Activated CD8-positive, alpha-beta memory T cell treated with anti-CD3 and anti-CD28 coated beads, Interleukin-2, amount 10 ng/mL, durations not matched to agents 7 days and 5 days (primary cell): ENCODE measurements at places on chromosomes 16 and 17. TPM values are rescaled to one million over a fixed set of nuclear protein-coding genes. Genes with fewer than 3 reads are reported as not detected.

- DNase-seq: no peak
Observed at GRCh38 chr16:50276801-50277555, 10.6 kb downstream of the ADCY7 start.

DNA sequence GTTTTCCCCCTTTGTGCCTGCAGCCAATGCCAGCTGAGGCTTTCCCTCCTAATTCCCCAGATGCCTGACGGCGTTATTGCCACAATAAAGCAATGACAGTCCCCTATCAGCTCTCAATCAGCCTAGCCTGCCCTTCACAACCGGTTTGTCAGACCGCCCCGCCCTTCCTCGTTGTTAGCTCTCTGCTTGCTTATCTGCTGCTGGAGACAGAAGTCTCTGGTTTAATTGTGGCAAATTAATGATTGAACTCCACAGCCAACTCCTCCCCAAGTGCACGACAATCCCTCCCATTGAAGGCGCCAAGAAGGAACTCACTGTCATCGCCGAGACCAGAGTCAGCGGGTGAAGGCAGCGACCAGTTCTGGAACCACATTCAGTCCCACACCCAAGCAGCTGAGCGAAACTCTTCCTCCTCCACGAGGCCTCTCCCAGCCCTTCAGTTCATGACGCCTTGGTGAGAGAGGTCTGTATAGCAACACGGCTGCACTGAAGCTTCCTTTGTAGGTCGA is 474.4 kb downstream of the SLC39A11 start:
- DNase-seq: peak; percentile 42

DNA sequence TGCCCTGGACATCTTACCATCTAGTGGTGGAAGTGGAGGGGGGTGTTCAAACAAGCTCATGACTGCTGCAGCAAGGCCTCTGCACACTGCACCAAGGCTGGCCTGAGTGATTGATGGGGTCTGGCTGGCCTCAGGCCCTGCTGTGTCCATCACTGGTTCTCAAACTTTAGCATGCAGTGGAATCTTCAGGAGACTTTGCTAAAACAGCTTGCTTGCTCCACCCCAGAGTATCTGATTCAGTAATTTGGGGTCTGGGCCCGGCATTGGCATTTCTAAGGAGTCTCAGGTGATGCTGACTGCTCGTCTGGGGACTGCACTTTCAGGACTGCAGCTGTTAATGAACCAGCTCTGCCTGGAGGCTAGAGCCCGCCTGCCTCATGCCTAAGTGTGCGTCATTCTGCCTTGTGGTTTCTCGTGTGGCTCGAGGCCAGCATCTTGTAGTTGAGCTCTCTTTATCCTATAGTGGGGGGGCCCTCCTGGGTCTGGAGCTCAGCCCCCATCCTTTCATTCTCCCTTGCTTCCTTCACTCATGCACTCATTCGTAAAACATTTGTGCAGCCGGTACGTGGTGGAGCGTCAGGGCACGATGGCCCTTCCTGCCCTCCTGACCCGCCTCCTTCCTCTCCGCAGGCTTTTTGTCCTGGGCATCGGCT is 4.1 kb downstream of the MGAT5B start:
- DNase-seq: no peak

DNA sequence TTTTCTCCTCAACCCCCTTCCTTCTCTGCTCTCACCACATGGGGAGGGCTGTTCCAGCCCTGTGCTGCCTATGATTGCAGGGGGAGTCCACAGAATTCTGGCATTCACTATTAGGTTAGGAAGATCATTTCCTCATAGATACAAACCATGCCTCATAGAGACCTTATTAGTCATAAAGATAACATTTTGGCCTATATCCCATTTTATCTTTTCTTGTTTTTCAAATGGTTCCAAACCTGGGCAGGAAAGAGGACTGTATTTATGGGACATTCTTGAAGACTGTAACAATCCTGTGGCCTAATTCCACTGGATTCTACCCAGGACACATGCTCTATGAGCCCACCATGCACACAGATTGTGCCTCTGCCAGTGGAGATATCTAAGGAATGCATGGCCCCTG is 51.7 kb downstream of the ASIC2 start:
- DNase-seq: no peak

DNA sequence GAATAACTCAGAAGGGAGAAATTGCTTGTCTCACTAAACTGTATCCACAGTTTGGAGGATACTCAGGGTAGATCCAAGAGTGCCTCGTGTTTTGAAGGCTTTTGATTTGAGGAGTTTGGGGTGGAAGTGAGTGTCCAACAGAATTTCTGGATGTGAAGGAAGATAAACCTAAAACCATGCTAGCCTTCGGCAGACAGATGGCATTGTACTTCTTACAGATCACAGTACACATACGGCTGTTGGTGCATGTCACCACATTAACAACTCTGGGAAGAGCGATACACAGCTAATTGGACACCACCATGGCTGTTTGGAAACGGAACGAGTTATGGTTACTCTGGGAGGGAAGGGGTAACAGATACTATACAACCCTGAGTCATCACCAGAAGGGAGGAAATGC is 420.4 kb downstream of the GRIN2A start:
- no peak for DNase-seq

DNA sequence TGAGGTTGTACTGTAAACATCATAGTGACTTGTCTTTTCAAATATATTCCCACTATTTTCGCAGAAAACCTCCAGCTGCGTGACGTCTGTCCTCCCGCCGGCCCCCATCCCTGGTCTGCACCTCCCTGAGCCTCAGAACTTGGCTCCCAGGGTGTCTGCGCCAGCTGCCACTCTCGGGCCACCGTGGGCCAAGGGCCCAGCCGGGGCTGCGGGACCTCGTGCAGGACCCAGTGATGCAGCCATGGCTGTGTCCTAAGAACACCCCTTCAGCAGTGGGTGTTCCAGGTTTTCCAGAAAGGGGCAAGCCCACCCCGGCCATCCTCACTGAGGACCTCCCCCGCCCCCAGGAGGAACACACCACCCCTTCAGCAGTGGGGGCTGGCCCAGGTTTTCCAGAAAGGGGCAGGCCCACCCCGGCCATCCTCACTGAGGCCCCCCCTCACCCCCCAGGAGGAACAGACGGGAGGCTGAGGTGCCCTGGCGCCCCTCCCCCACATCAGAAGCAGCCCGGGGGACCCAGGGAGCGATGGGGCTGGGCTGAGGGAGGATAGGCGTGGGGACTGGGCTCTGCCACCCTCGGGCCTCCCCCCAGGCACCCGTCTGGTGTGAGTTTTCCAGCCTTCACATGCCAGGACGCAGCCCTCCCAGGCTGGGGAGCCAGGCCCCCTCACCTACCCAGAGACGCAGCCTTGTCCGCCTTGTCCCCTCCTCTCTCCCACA is 12.2 kb upstream of the ZFPM1 start:
- DNase-seq: no peak

- DNase-seq: no peak
Observed at GRCh38 chr16:77761204-77761603, 27.2 kb upstream of the VAT1L start.

DNA sequence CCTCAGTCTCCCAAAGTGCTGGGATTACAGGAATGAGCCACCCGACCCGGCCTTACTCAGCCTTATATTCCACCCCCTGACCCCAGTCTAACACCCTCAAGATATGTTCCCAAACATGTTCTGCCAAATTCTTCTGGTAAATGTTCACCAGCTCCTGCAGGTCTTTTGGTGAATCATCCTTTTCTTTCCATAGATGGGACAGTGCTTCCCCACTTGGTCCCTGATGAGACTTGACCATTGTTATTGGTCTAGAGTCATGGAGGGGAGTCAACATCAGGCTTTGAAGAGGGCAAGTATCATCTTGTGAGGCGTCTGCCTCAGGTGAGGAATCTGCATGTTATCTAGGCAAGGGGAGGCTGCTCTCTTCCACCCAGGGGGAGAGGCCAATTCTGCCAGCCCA is 10.4 kb upstream of the RUNDC3A start:
- no peak for DNase-seq

DNA sequence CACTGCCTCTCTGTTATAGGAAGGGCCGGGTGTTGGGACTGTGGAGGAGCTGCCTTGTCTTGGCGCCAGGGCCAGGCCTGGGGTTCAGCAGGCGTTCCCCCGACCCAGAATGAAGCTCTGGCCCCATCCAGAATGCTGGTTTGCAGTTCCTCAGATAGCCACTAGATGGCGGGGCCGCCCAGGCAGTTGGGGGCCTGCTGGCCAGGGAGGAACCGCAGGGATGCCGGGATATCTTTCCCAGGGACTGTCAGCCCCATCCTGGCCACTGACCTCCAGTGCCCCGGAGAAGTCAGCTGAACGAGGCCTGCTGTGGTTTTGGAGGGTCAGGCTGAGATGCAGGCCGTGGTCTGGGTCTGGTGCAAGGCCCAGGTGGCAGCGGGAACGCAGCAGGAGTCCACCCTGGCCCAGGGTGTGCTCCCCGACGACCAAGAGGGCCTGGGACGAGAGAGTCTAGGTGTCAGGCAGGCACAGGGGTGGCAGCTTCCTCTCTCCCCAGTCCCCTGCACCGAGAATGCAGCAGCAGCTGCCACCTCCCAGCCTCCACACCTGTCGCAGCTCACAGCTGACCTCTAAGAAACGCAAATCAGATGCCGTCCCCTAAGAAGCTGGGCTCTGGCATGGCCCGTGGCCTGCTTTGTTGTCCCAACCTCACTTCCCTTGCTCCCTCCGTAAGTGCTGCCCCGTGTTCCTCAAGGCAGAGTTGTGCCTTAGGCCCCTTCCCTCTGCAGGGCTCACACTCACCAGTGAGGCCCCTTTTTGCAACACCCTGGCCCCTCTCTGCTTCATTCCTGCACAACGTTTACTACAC is 51.2 kb downstream of the RMI2 start:
- DNase-seq: peak; percentile 71

- DNase-seq: no peak
Observed at GRCh38 chr16:84308120-84308519, 13.4 kb downstream of the WFDC1 start.

- DNase-seq: no peak
Observed at GRCh38 chr17:60743799-60744198, 66.1 kb downstream of the BCAS3 start.

- no peak for DNase-seq
Observed at GRCh38 chr17:71699907-71700306, 420.9 kb upstream of the SOX9 start.

DNA sequence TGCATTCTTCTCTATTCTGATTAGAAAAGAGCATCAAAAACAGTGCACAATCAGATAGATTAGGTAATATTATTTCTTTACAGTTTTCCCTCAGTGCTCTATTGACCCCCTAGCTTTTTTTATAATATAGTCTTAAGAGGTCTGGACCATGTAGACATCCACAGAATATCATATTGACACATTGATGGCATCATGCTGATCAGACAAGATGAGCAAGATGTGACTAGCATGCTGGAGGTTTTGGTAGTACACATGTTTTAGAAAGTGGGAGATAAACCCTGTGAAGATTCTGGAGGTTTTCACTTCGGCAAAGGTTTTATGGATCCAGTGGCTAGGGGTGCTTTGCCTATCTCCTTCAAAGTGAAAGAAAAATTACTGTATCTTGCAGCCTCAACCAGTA is 2.8 kb upstream of the ABCA8 start:
- no peak for DNase-seq

DNA sequence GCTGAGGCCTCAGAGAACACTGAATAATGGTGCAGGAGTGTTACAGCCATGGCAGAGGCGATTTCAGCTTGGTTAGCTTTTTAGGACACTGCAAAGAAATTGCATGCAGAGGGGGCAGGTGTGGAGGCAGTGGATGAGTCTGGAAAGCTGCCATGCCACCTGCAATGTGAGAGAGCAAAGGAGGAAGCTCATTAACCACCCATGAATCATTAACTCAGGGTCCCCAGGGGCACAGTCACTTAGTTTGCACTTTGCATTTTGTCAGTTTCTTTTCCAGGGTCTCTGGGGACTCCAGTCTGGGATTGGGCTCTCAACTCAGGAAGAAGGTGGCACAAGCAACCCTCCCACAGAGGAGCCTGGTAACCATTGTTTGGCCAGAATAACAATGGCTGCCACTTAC is 132.9 kb downstream of the USP31 start:
- DNase-seq: no peak

DNA sequence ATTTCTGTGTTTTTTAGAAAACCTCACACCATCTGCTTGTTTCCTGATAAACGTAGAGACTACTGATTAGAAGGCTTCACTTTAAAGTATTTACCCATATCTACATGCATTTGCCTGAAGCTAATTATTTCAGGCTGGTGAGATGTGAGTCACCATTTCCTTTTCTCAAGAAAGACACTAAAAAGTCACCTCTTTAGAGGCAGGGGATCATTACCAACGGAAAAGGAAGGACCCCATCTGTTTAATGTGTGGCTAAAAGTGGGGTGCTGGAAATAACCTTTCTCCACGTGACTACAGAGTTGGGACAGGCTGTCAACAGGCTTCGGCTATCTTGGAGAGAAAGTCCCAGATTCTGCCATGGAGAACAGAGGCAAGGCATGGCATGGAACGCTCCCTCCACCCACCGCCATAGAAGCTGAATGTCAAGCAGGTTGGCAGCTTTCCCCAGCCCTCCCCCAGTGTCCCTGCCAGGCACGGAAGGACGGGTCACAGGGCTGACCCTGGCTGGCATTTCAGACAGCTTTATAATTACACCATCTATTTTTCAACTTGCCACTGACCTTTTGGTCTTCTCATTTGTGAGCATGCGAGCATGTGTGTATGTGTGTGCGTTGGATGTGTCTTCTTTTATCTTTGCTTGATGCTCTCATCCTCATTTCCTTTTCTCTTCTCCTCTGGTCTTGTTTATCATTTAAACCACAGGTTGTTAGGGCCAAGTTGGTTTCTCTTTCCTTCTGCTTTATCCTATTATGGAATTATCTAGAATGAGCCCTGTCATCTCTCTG is 157.0 kb downstream of the CPPED1 start:
- DNase-seq: peak; percentile 47

DNA sequence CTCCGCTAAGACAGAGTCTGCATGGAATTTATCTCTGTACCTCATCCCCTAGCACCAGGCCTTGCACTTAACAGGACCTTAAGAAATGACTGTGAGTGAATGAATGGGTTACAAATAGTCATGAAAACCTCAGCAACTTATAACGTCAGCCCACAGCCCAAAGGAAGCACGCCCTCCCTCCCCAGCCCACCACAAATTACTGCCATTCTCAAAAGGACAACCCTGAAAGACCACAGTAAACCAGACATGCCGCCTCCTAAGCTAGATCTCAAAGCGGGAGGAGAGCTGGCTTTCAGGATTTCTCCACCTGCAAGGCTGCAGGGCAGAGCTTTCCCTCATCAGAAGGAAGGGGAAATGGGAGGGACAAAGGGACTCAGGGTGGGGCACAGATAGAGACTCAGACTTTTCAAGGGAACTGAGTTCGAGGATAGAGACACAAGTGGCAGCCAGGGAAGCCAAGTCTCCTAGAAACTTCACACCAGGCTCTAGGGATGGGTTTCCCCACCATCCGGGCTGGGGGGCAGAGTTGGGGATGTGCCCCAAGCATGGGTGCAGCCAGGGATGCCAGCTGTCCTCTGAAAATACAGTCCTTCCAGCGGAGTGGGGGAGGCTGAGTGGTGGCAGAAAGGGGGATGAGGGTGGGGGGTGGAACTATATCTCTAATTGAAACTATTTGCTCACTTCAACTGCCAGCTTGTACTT is 56.7 kb downstream of the PLXDC1 start:
- DNase-seq: peak; percentile 89

GRCh38 chr17:42337442-42337841 is 49.1 kb downstream of the STAT5A start:
- DNase-seq: peak; percentile 95

- DNase-seq: peak; percentile 74
Observed at GRCh38 chr17:56908001-56908542, 5.8 kb downstream of the TRIM25 start.

GRCh38 chr16:48256579-48257177 is 9.3 kb upstream of the ABCC11 start:
- DNase-seq: no peak

Gene CYGB
- total RNA-seq: not detected

Gene MGAT5B
- total RNA-seq: 0.18 TPM

Gene TM4SF5
- not detected for total RNA-seq

Gene TP53TG3D
- total RNA-seq: 0.45 TPM

Gene ANKFY1
- 63.8 TPM for total RNA-seq

Gene CSF3
- total RNA-seq: not detected

Gene PTX4
- total RNA-seq: not detected

Gene KCNH6
- not detected for total RNA-seq
